NCI-H2029 treated with DMSO at 0.1 percent for 48 hours (cell line): ENCODE measurements at places on chromosomes 7 and 10.

- no peak for DNase-seq
Observed at GRCh38 chr10:86592413-86592812, 61.9 kb upstream of the OPN4 start.

GRCh38 chr10:80463868-80464267 lies 9.8 kb downstream of the TSPAN14 start:
- no peak for DNase-seq

- DNase-seq = no peak
Observed at GRCh38 chr7:13092708-13093005, 405.2 kb downstream of the ARL4A start.

DNA sequence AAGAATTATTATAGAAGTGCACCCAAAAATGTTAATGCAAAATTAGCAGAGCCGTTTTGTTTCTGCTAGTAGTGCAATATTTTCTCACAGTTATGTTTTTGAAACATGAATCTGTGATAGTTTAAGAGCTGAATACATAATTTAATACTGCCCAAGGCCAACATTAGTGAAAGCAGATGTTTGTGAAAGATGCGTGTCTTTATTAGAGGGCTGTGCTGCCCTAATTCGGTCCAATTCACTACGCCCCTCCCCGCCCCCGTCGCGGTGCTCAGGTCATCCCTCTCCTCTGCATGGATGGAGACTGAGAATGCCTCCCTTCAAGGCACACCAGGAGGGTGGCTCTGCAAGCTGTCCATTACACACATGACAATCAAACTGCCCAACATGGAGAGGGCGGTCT lies 172.0 kb downstream of the TEX36 start:
- DNase-seq = no peak

GRCh38 chr7:21071561-21072501 lies 285.1 kb upstream of the SP8 start:
- no peak for DNase-seq

- no peak for DNase-seq
Observed at GRCh38 chr10:124032971-124033886, 60.2 kb downstream of the CHST15 start.

DNA sequence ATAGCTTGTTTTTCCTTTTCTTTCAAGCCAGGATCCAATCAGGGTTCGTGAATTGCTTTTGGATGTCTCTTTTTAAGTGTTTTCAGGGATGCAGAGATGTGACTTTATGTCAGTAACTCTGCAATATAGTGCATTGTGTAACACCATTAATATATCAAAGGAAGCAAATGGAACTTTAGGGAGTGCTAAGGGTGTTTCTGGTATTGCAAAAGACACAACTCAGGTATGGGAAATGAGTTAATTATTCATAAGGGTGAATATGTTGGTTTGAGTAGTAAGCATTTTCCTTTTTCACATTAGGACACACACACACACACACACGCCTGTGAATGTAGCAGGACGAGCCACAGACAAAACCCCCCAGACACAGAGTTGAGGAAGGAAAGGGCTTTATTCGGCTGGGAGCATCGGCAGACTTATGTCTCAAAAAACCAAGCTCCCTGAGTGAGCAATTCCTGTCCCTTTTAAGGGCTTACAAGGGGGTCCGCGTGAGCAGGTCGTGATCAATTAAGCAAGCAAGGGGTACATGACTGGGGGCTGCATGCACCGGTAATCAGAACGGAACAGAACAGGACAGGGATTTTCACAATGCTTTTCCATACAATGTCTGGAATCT lies 31.8 kb upstream of the GSDME start:
- DNase-seq = no peak

- DNase-seq = no peak
Observed at GRCh38 chr7:46397591-46397990, 476.5 kb upstream of the IGFBP3 start.

GRCh38 chr10:34626158-34626880 lies 188.8 kb downstream of the PARD3 start:
- DNase-seq = no peak

- no peak for DNase-seq
Observed at GRCh38 chr7:141342621-141343408, 208.4 kb upstream of the AGK start.

DNA sequence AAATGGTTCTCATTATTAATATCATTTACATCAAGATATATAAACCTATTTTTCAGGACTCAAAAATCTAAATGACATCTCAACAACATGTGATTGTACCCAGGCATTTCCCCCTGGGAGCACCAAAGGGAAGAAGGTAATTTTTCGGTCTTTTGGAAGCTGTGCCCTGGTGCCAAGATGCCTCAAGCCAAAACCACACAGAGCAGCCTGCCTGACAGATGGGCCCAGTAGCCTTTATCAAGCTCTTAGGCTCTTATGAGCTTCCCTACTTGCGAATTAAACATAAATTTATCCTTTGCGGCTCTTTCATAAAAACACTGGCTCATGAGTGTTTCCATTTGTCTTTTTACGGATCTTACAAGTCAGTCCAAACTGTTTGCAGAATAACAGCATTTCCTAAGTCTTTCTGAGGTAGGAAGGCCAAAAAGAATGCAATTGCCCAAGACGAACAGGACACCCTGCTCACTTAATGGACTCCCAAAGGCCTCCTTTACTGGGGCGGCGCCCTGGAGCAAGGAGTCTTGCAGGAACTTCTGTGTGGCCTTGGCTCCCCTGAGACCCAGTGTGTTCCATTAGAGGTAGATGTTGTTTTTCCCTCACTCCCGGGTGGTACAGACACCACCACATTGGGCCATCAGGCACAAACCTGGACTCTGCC lies 4.1 kb upstream of the RASSF4 start:
- no peak for DNase-seq

DNA sequence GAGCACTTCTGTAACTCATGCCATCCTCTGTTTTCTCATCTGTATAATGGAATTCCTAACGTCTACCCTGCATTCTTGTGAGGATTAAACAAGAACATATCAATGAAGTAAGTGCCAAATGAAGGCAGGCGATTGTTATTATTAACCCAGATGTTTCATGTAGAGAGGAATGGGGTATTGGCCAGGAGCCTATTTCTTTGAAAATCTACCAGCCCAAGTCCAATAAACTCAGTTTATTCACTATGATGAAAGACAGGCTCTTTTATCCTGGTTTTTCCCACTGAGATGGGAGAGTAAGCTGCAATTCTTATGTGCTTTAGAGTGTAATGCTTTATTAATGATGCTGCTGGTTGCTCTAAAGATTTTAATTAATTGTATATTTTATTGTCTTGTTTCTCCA lies 9.6 kb downstream of the CTTNBP2 start:
- DNase-seq = no peak

- no peak for DNase-seq
Observed at GRCh38 chr7:22989643-22990587, 24.0 kb downstream of the HYCC1 start.

DNA sequence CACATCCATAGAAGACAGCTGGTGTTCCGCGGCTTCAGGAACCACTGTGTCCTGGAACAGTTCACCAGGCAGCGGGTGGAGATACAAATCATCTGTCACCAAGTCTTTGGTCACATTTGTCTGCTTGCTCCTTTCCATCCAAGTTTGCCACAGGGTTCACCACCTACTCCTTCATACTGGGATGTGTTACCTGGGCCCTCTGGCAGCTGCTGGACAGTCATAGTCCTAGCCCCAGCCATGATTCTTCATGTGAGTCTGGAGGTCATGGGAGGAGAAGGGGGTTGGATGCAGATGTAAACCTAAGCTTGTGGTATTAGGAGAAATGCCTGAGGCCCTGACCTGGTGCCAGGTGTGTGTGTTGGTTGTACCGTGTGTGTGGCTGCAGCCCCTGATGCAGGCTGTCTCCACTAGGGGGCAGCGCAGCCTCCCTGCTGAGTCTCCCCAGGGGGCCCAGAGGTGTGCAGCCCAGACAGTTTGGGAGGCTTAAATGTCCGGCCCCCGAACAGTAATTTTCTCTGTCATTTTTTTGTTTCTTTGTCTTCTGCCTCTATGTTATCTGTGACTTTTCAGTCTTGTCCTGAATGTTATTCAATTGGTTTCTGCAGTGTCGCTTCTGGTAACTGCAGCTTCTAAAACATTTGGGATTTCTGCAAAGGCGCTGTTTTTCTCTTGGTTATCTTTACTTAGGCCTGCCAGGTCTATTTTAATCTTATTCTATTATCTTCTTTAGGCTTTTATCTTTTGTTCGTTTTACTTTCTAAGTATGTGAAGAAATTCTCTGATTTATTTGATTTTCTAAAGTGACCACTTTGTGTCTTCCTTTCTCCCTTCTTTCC lies 14.8 kb downstream of the NPS start:
- DNase-seq = no peak

DNA sequence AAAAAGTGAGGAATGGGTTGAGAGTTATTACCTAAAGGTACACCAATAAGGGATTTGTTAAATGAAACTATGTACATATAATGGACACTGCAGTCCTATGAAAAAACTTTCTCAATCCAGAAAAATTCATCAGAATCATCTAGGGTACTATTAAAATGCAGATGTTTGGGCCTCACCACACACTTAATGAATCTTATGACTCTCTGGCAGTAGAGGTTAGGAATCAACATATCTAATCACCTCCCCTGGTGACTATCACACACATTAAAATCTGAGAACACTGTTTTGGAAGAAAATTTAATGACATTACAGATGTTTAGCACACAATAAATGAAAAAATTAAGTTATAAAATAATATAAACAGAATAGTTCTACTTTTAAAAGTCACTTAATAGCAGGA lies 32.1 kb downstream of the BAZ1B start:
- no peak for DNase-seq

- no peak for DNase-seq
Observed at GRCh38 chr10:74121368-74121767, 29.3 kb downstream of the AP3M1 start.

DNA sequence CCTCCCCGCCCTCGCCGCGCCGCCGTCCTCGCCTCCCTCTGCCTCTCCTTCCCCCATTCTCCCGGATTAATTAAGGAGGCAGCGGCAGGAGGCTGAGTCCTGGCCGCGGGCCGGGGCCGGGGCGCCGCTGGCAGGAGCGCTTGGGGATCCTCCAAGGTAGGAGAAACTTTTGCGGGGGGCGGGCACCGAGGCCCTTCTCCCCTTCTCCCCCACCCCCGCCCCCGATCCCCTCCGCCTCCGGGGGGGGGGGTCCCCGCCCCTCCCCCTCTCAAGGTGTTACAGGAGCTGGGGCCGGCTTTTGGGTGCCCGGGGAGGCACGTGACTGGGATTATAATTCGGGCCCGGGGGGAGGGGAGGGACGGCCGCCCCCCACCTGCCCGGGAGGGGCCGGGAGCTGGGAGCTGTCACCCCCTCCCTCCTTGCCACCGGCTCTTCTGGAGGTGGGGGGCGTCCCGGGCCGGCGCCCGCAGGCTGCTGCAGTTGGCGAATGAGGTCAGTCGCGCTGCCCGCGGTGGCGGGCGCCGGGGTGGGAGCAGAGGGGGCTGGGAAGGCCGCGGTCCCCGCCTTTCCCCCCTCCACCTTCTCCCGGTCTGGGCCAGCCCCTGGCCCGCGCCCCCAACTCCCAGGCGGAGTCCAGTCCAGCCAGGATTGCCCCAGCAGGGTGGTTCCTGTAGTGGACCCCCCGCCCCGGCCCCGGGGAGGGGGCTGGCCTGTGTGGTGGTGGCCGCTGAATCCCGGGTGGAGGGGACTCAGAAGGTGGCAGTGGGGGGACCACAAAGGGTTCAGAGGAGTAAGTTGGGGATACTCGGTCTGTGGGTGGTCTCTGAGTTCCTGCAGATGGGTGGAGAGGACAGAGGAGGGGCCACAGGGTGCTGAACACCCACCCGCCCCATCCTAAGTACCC lies 567 bp downstream of the GTF2IRD1 start:
- no peak for DNase-seq

DNA sequence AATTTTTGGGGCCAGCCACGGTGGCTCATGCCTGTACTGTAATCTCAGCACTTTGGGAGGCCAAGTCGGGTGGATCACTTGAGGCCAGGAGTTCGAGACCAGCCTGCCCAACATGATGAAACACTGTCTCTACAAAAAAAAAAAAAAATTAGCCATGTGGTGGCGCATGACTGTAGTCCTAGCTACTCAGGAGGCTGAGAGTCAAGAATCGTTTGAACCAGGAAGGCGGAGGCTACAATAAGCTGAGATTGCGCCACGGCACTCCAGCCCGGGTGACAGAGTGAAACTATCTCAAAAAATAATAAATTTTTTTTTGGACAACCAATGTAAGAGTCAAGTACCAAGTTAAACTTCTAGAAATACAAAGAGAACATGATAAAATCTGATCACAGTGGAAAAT lies 164.6 kb downstream of the AVL9 start:
- no peak for DNase-seq

DNA sequence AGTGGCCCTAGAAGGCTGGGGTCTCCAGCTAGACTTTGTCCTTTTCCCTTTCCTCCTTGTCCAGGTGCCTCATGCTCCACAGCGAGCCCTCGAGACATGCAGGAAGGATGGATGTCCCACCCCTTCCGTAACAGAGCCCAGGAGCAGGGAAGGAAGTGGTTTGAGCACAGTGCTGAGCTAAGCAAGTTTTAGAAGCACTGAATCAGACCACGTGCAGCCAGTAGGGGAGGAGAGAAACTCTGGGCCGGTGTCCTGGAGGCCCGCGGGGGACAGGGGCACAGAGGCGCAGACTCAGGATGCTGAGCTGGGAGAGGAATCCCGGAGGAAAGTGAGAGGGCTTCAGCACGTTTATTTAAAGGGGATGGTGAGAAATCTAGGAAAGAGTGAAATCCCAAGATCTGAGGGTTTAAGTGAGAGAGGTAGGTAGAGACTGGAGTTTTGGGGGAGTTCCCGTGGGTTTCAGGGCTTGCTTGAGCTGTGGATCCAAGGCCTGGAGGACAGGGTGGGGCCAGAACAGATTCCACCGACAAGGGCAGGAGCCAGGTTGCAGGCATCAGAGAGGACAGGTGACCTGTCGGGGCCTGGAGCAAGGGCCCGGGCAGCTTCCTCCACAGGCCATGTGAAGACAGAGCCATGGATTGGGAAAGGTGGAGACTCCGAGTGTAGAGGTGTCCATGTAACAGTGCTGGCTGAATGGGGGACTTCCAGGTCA lies 4.4 kb upstream of the IRF5 start:
- no peak for DNase-seq
